ENCODE measurements at places on chromosomes 3 and 15.

DNA sequence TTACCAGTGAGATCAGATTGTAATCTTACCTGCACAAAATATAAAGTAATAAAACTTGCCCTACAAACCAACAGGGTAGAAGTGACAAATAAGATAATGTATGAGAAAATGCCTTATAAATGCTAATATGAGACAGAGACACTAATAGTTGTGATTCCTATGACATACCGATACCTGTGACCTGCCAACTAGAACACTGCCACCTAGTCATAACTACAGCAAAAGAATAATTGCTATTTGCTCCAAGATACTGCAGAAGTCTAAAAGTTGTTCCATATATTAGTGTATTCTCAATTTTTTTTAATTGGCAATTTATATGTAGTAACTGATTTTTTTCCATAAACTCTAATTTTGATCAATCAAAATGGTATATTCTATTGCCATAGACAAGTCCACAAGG is 25.3 kb upstream of the GP5 start:
- DNase-seq, result no peak

GRCh38 chr15:89489376-89489775 is 7.0 kb downstream of the RHCG start:
- DNase-seq, result no peak

DNA sequence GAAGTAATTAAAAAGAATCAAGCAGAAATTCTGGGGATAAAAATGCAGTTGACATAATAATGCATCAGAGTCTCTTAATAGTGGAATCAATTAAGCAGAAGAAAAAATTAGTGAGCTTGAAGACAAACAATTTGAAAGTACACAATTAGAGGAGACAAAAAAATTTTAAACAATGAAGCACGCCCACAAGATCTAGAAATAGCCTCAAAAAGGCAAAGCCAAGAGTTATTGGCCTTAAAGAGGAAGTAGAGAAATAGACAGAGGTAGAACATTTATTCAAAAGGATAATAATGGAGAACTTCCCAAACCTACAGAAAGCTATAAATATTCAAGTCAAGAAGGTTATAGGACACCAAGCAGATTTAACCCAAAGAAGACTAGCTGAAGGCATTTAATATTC is 113.3 kb downstream of the TBC1D2B start:
- no peak for DNase-seq

DNA sequence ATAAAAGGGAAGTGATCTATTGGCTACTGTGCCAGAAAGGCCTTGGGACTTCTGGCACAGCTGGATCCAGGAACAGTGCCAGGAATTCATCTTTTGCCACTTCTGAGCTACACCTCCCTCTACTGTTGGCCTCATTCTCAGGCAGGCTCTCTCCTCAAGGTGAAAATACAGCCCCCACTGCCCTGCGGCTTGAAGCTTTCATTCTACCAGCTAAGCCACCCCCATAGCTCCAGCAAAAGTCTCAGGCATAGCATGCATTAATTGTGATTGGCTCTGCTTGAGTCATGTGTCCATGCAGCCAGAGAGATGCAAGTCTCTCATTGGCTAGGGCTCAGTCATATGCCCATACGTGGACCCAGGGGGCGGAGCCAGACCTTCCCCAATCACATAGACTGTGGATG is 142.4 kb downstream of the TPRA1 start:
- peak; percentile 6 for DNase-seq

GRCh38 chr3:71492566-71492965 is 91.0 kb downstream of the FOXP1 start:
- no peak for DNase-seq

- DNase-seq, result no peak
Observed at GRCh38 chr3:53551324-53551723, 56.9 kb downstream of the CACNA1D start.

- no peak for DNase-seq
Observed at GRCh38 chr15:62104401-62104800, 37.6 kb downstream of the C2CD4A start.

GRCh38 chr15:65969865-65970816 is 100.8 kb downstream of the RAB11A start:
- no peak for DNase-seq

DNA sequence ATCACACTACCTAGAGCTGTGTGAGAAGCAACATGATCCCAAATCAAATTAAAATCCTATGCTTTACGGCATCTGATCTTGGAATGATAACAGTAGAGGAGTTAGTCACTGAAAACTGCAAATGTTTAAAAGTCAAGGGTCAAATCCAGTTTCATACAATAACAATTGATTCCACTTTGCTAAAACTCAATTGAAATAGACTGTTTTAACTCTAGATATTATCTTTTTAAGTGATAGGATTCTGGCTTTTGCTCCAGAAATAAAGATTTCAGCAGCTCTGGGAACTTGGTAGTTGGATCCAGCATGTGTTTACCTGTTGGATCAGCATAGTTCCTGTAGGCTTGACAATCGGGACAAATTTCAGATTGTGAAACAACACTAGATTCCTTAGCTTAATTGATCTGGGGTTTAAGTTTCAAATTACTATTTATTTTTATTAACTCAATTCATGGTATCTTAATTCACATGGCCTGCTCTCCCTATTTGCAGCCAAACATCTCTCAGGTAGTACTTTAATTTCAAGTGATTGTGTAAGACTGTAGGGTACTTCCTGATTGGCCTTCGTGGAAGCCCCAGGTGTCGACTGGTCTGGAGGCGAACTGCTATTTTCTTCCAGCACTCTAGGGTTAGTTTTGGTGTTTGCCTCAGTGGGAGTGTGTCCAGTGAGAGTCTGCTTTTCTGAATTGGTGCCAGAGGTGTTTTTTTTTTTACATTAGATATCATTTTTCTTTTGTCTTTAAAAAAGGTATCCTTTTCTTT is 16.6 kb downstream of the NFKBIZ start:
- peak; percentile 35 for DNase-seq

DNA sequence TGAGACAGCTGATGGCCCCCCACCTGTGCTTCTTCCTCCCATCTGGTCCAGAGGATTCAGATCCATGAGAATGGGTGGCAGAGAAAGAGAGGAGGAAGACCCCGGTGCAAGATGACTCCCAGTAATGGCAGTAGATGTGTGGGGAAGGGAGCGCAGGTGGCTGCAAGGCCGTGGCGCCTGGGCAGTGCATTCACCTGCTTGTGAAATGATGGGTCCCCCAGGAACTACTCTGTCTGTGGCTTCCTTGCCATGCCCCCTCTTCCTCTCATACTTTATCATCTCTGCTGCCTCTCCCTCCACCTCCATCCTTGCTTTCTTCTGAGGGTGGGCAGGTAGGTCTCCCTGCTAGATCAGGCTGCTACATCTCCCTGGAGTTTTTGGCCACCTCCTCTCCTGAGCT is 23.3 kb downstream of the ZNF710 start:
- no peak for DNase-seq

GRCh38 chr3:129501630-129502029 is 26.8 kb upstream of the RHO start:
- no peak for DNase-seq

- no peak for DNase-seq
Observed at GRCh38 chr3:18208856-18209255, 216.3 kb downstream of the SATB1 start.

- DNase-seq, result no peak
Observed at GRCh38 chr15:98812716-98813446, 164.5 kb downstream of the IGF1R start.

- DNase-seq, result peak; percentile 80
Observed at GRCh38 chr3:50516440-50516871, 13.0 kb upstream of the CACNA2D2 start.

DNA sequence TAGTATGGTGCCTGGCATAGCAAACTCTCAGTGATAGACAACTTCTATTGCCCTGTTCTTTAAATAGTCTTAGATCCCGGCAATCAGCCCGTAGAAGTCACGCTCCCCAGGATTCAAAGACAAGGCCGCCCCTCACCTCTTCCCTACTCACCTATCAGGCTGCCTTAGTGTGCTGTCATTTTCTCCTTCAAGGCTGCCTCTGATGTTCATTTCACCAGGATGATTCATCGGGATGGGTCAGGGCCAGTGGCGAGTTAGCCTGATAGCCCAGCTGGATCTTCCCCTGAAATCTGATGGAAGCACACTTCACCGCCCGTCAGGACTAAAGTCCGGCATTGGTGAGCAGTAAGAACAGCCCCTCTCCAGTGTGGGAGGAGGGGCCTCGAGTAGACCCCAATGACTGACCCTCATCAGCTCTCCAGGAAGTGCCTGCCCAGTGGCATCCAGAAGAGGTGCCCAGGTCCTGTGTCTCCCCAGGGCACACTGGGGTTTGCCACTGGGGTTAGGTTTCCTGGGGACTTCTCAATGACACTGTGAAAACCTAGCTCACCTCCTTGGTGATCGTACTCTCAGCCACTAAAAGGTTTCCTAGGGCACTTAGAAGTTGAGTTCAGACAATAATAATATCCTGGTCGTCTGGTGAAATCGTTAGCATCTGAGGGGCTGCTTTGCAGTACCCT is 37.5 kb downstream of the TPM1 start:
- no peak for DNase-seq

- DNase-seq, result no peak
Observed at GRCh38 chr3:49674497-49674983, 389 bp downstream of the APEH start.

GRCh38 chr3:71235846-71236245 is 347.7 kb downstream of the FOXP1 start:
- DNase-seq, result no peak

DNA sequence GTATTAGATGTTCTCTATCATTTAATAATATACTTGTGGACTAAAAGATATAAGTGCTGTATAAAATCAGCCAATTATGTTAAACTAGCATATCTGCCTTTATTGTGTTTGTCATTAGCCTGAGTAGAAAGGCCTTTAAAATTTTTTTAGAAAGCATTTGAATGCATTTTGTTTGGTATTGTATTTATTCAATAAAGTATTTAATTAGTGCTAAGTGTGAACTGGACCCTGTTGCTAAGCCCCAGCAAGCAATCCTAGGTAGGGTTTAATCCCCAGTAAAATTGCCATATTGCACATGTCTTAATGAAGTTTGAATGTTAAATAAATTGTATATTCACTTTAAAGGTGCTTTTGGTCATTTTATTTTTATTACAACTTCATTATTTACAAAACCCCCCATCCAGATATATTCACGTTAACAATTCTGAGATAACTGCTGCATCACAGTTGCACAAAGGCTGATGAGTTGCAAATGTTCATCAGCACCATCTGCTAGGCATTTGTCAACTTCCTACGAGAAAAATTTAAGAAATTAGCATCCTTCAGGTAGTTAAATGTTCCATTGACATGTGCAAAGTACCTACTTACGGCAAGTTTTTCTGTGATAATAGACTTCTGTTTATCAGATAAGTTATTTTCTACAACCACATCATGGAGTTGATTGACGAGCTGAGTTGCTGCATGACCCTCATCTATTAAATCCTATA is 6.3 kb downstream of the EIF4A2 start:
- DNase-seq, result no peak

- peak; percentile 27 for DNase-seq
Observed at GRCh38 chr3:49609815-49610214, 55.5 kb downstream of the BSN start.

Data from lung (tissue), 17 donors.